ENCODE measurements at places on chromosomes 1 and 21.

GRCh38 chr1:242530761-242531160, 6.3 kb upstream of the PLD5 start:
- DNase-seq, result no peak

GRCh38 chr1:54927472-54928240, 40.7 kb upstream of the DHCR24 start:
- DNase-seq, result no peak

DNA sequence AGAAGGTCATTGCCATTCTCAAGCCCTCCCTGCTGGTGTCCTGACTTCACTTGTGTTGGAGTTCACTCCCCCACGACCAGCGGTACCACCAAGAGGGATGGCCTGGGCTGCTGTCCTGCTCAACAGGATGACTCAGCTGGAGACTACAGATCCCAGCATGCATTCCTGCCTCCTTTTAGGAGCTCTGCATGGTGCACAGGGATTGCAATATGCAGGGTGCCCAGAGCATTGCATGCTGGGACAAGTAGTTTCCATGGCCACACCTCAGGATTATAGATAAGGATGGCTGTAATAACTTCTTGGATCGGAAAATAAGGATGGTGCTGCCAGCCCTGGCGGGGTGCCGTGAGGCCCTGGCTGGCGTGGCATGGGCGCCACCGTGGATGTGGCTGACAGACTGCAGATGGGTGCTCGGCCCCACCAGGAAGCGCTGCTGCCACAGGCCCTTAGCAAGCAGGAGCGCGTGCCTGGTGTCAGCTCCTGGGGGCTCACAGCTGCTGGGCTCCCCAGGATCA, 150.0 kb downstream of the CASZ1 start:
- peak; percentile 20 for DNase-seq

- peak; percentile 83 for DNase-seq
These were observed 41.9 kb downstream of the MAB21L3 start for GRCh38 chr1:116152950-116153691.

DNA sequence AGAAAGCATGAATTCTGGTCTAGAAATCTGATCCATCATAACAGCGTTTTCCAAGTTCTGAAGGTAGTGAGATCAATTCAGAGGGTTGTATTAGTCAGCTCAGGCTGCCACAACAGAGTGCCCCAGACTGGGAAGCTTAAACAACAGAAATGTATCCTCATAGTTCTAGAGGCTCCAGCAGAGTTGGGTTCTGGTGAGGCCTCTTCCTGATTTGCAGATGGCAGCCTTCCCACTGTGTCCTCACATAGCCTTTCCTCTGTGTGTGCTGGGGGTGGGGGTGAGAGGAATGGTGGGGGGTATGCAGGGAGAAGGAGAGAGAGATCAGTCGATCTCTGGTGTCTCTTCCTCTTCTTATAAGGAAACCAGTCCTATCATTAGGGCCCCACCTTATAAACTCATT, 15.1 kb downstream of the ZBTB8B start:
- no peak for DNase-seq

- peak; percentile 47 for DNase-seq
These were observed 12.4 kb downstream of the NEXN start for GRCh38 chr1:77900687-77901293.

DNA sequence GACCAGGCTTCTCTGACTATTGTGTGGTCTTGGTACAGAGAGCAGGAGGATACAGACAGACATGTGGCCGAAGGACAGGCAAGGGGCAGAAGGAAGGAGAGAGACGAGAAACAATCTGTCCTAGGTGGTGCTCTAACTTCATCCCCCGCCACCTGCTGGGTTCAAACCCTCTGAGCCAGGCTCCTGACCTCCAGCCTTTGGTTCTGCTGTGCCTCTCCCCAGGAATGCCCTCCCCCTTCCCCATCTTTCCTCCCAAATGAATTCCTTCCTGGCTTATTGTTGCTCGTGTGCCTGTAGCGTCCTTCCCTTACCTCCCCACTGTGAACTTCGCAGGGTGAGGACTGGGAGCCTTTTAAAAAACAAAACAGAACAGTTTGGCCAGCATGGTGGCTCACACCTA, 5.4 kb downstream of the TCEA3 start:
- DNase-seq, result no peak

DNA sequence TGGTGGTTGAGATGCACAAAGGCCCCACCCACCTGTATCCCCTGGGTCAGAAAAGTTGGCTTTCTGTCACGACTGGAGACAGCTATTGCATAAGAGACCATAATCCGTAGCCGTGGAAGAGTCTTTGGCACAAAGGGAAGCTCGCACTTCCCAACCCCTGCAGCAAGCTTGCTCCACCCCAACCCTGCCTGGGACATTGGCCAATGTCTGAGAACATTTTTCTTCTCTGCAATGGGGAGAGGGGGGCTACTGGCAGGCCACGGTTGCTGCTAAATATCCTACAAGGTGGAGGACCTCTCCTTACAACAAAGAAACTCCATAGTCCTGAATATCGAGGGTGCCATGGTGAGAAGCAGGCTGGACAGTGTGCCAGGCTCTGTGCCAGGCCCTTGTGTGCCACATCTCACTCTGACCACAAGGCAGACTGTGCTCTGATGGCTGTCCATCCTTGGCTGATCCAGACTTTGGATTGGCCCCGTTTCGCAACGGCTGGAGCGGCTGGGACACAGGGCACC, 104.1 kb downstream of the CSMD2 start:
- DNase-seq, result no peak

- DNase-seq, result no peak
These were observed 21.1 kb downstream of the GNG4 start for GRCh38 chr1:235628316-235629005.

GRCh38 chr1:112033439-112034120, 44.1 kb upstream of the KCND3 start:
- DNase-seq, result no peak

GRCh38 chr1:60857851-60858250, 224.5 kb upstream of the NFIA start:
- no peak for DNase-seq

- DNase-seq, result peak; percentile 98
These were observed 2.4 kb upstream of the ELF3 start for GRCh38 chr1:202007805-202008489.

DNA sequence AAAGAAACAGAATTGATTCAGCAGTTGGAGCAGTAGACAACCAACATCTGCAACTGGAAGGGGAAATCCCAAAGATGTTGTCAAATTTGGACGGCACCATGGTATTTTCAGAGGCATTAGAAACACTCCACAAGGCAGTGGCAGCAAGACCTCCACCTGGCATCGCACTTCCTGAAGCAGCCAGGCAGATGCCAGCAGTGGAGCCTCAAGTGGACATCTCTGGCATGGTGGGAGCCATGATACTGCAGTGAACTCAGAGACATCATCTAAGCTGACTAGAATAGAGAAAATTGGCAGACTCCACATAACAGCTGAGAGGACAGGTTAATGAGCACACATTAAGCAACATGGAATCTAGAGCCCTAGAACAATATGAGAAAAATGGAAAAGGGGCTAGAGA, 33.9 kb upstream of the RGS8 start:
- DNase-seq, result no peak

DNA sequence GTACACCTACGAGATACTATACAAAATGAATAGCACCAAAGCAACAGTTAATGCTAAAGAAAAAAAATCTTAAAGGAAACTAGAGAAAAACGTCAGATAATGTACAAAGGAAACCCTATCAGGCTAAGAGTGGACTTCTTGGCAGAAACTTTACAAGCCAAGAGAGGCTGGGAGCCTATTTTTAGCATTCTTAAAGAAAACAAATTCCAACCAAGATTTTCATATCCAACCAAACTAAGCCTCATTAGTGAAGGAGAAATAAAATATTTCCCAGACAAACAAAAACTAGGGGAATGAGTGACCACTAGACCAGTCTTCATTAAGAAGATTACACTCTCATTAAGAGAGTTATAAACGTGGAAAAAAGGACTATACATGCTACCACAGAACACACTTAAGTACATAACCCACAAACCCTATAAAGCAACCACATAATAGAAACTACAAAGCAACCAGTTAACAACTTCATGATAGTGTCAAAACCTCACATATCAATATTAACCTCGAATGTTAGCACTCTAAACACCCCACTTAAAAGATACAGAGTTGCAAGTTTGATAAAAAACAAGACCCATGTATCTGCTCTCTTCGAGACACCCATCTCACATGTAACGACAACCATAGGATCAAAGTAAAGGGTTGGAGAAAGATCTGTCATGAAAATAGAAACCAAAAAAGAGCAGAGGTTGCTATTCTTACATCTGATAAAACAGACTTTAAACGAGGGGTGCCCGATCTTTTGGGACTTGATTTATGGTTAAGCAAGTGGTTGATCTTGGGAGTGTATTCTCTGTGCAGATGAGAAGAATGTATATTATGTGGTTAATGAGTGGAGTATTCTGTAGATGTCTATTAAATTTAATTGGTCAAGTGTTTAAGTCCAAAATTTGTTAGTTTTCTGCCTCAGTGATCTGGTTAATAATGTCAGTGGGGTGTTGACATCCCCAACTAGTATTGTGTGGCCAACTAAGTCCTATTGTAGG, 1301.4 kb downstream of the PLA2G4A start:
- DNase-seq, result no peak

DNA sequence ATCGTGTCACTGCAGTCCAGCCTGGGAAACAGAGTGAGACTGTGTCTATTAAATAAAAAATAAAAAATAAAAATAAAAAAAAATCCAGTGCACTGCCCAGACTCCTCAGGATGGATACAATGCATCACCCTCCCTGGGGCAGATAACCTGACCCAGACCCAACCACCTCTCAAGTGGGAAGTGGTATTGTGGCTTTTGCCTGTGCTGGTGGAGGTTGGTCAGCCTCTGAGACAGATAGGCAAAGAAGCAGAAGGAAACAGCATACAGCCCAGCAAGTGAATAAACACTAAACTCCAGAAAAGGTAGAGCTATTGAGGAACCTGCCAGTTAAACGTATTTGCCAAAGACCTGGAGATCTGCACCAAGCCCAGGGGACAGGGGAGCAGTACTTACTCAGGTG, 22.0 kb downstream of the HHIPL2 start:
- DNase-seq, result no peak

DNA sequence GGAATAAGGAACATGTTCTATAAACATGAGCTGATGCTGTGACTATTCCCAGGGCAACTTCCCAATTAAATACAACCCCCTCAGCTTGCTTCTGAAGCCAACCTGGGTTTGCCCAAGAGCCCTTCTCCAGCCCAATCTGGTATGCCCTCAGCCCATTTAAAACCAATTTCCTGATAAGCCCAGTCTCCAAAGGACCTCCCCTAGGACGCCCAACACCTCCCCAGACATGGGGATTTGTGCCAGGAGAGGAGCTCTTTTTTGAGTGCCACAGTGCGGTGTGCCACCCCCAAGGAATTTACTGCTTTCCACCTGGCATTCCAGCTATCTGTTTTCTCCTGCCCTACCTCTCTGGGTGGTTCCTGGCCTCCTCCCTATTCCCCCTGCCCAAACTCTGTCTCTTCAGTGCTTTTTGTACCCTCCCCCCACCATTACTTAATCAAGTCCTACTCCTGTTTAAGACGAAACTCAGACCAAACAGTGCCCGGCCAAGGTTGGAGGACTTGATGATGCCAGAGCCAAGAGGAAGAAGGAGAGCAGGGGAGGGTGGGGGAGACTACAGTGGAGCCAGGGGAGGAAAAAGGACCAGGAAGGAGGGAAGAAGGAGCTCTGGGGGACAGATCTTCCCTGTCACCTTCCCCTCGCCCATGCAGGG, 11.4 kb upstream of the EFNA1 start:
- no peak for DNase-seq

GRCh38 chr1:19668888-19669287, 4.2 kb downstream of the HTR6 start:
- no peak for DNase-seq

GRCh38 chr1:115951560-115951959, 24.8 kb upstream of the SLC22A15 start:
- DNase-seq, result no peak

DNA sequence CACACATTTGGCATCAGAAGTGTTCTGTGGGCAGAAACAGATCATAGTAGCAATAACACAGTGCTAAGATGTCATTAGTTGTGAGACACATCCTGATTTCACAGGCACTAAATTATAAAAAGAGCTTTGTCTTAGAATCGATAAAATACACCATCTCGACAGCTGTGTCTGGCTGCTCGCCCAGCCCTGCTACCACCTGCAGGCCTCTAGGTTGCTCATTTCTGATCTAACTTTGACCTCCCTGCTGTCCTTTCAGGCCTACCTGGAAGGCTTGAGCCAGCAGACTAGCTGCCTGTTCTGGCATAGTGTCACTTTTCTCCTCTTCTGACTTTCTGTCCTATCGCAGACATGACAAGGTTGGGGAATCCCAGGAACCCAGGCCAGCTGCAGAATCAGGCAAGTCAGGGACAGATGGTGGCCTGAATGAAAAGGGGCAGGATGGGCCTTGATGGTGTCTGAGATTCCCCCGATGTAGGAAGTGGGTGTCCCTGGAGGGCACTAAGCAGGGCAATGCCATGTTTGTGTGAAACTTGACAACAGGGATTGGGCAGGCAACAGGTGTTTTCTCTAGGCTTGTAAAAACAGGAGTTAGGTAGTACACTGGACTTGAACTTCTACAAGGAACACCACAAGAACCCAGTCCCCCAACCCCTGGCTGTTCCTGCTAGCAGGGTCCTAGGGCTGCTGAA, 66.6 kb upstream of the RHOU start:
- no peak for DNase-seq

DNA sequence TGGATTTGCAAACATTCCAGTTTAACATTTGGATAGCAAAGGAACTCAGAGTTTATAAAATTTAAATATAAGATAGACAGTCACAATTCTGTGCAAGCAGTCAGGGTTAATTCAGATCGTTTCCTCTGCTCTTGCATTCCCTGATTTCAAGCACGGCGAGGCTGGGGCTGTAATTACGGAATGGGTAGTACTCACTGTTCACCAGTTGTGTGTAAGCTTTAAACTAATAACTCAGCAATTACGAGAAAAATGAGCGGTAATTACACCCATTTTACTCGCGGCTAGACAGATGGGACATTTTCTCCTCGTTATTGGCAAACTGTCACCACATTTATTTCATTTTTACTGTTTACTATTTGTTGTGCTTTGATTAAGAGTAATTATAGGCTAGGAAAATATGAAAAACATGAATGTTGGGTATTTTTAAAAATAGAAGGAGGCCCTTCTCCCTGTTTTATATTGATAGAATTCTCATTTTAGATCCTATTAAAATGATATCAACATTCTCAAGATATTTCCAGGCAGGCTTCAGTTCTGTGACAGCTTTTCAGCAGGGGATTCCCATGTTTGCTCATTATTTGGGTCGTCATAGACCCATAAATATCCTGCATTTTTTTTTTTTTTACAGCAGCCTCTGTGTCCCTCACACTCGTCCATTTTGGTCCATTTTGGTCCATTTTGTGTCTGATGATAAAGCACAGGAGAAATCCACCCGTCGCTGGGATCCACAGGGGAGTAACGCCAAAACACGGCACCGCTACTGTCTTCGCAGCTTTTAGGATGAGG, 208.3 kb downstream of the DSCAM start:
- no peak for DNase-seq
